ENCODE measurements at places on chromosomes 5 and 9. TPM values are rescaled to one million over a fixed set of nuclear protein-coding genes. Genes with fewer than 3 reads are reported as not detected.

PCDHGA4 gene
- 8.2 TPM for total RNA-seq

SEMA6A gene
- 0.28 TPM for total RNA-seq

IL33 gene
- 383 TPM for total RNA-seq

PDZD2 gene
- total RNA-seq: 0.28 TPM

FSTL4 gene
- not detected for total RNA-seq

TMEM252 gene
- total RNA-seq: not detected

FCHSD1 gene
- 18.6 TPM for total RNA-seq

RAB14 gene
- total RNA-seq: 18.9 TPM

TAF11L10 gene
- not detected for total RNA-seq

RMI1 gene
- total RNA-seq: 4.8 TPM

ST8SIA4 gene
- 3.8 TPM for total RNA-seq

GRHPR gene
- 109 TPM for total RNA-seq

MRPL36 gene
- 32.7 TPM for total RNA-seq

NR2F1-AS1 gene
- total RNA-seq: 20.3 TPM
